Activated T-cell treated with anti-CD3 and anti-CD28 coated beads, Interleukin-2, amount 50 U/mL, for 4 hours (primary cell): ENCODE measurements at places on chromosomes 13 and 19. TPM values are rescaled to one million over a fixed set of nuclear protein-coding genes. Genes with fewer than 3 reads are reported as not detected.

DNA sequence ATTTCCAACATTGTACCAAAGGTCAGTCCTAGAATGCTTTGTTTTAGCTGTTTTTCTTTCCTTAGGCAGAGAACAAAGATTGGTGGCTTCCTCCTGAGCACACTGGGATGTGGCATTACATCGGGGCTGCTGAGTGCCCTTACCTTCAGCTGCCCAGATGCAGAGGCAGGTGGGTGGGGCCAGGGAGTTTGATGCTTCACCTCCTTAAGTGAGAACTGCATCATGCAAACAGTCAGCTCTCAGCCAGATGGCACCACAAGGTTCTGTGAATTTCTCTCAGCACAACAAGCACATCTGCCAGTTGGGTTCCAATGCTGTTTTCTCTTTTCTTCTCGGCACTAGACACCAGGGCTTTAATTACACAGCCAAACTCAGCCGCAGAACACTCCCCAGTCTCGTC is 87.4 kb upstream of the UBL3 start:
- peak; percentile 17 for DNase-seq

Gene LAIR2
- total RNA-seq, result 0.35 TPM

GRCh38 chr13:33279414-33280278 is 5.9 kb downstream of the STARD13 start:
- DNase-seq, result no peak

GRCh38 chr13:87123987-87124784 is 547.0 kb upstream of the SLITRK5 start:
- DNase-seq, result no peak

DNA sequence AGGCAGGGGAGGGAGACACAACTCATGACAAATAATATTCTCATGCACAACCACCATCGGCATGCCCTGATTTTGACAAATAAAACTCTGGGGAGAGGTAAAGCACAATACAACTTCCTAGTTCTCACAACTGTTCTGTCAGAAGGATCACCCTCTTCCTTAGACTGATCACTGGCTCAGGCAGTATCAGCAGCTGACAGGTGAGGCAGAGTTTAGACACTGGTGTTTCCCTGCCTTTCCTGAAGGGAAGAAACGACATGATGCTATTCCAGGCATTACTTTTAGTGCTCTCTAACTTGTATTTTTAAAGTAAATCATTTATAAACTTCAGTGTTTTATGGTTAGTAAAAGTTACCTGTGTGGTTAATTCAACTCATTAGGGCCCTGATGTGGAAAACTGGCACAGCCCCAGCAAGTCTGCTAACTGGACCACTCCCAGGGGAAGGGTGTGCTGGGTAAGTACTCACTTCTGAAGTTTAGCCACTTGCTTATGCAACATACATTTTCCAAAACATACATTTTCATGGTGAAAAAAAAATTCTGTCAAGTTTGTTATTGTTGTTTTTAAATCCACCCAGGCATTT is 82.8 kb downstream of the CRYL1 start:
- no peak for DNase-seq
